Right cardiac atrium (tissue), 5 donors: ENCODE measurements at places on chromosomes 3 and 15. TPM values are rescaled to one million over a fixed set of nuclear protein-coding genes. Genes with fewer than 3 reads are reported as not detected.

DNA sequence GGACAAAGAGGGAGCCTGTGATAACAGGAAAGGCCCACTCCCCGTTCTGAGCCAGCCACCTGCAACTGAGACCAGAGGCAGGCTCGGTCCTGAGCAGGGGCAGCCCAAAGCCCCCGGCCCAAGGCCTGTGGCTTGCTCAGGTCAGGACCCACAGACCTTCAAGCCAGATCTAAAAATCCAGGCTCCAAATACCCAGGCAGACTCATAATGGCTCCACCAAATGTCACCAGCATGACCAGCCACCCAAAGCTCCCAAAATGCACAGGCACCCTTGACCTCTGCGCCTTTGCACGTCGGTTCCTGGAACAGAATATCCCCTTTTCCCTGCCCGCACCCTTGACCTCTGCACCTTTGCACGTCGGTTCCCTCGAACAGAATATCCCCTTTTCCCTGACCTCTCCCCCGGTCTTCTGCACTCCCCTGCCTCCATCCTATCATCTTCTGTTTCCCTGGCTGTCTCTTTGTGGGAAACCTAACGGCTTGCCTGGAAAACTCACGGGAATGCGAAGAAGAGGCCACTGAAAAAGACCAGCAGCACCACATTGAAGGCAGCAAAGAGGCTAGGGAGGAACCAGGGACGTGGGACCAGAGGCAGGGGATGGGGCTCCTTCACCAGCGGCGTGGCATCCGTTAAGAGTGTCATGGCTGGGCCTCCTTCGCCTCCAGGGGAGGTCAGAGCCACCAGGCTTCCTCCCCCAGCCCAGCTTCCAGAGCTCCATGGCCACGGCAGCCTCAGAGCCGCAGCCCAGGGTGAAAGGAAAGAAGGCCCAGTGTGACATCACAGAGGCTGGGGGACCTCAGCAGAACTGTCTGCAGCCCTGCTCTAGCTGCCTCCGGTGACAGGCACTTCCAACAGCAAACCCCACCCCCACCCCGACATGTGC, at the start of gene ZDHHC19:
Gene ZDHHC19, minus strand, starts transcription at position 728 of the 884 bp plus-strand sequence. Its CDS starts 85 bp downstream, at position 643.
- no peak for DNase-seq

- DNase-seq: no peak
Measured at GRCh38 chr15:62929000-62929357, 113.6 kb upstream of the TPM1 start.

GRCh38 chr15:56805466-56806147, 72.3 kb upstream of the ZNF280D start:
- DNase-seq: no peak

- no peak for DNase-seq
Measured at GRCh38 chr3:89061259-89061658, 46.2 kb upstream of the EPHA3 start.

DAZL gene
- not detected for total RNA-seq

ALDH1L1 gene
- 15.6 TPM for total RNA-seq

GPR15 gene
- total RNA-seq: not detected

PP2D1 gene
- total RNA-seq: not detected

ZNF445 gene
- 14.5 TPM for total RNA-seq

CDCP1 gene
- total RNA-seq: 0.47 TPM
